GDM1 (cell line): ENCODE measurements at places on chromosomes 2 and 18.
A peak's percentile ranks its signal among the peaks of the same experiment; 100 is the strongest.

GRCh38 chr2:218962859-218963492 is 3.5 kb downstream of the CDK5R2 start:
- no peak for DNase-seq

DNA sequence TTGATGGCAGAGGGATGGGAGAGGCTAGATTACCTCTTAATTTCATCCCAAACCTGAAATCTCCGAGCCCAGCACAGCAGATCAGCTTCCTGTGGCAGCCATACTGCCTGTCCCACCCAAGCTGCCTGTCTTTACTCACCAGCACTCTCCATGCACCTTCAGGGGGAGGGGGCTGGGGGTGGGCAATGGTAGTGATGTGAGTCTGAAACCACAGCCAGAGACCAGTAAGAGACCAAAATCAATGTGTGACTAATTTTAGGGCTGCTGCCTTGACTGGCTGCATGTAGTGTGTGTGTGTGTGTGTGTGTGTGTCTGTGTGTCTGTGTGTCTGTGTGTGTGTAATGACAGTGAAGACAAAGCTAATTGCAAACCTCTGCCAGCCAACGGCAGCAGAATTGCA is 11.7 kb upstream of the TEX261 start:
- no peak for DNase-seq

DNA sequence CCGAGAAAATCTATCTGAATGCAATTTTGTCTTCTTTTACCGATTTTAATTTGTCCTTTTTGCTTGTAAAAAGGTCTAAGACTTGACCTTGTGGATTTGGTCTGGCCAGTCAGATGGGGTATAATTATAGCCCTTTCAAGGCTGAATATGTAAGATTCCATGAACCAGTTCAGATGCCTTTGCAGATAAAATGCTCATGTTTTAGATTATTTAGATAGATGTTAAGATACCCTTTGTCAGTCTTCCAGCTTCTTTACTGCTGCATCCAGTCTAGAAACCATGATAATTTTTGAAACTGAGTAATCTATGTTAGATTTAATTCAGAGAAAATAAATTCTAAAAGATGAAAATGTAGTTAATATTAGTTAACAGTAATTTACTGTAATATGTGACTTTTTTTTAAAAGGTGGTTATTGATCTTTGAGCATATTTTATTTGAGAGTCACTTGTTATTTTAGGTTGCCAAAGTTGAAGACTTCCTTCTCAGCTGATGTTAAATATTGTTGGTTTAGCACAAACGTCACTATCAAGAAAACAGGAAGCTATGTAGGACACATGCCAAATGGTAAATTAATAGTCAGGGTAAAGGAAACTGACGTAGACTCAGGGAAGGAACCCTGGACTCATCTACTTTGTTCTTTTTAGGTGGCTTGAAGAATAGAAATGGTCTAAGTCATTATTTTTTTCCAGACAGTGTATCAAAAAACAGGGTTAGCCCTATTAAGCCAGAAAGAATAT is 29.8 kb downstream of the BABAM2 start:
- no peak for DNase-seq

GRCh38 chr2:20456636-20457426 is 10.0 kb downstream of the RHOB start:
- no peak for DNase-seq

- DNase-seq: no peak
Measured at GRCh38 chr2:203623096-203623495, 83.3 kb upstream of the CD28 start.

GRCh38 chr2:239159476-239159911 is 241.3 kb downstream of the HDAC4 start:
- no peak for DNase-seq

- peak; percentile 47 for DNase-seq
Measured at GRCh38 chr2:34012715-34013302, 413.7 kb upstream of the FAM98A start.

- DNase-seq: no peak
Measured at GRCh38 chr18:61943175-61943964, 50.6 kb upstream of the RNF152 start.

DNA sequence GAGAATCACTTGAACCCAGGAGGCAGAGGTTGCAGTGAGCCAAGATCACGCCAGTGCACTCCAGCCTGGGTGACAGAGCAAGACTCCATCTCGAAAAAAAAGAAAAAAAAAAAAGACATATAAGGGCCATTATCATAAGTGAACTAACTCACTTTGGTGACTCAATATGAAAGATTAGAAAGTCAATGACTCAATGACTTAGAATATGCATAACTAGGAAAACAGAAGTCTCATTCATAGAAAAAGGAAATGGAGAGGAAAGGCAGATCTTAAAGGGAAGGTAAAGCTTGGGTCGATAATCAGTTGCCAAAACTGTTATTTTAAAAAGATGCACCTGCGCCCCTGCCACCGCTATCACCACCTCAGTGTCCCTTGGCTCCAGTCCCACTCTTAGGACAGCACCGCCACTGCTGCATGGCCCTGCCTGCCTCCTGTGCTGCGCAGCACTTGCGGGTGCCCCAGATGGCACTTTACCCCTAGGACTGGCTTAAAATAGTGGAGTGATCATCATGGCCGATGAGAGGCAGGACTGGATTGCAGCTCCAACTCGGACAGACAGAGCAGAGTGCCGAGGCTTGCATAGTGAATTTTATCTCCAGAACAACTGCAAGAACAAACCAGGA is 54.7 kb downstream of the INO80D start:
- no peak for DNase-seq

GRCh38 chr2:224973112-224974016 is 68.9 kb downstream of the DOCK10 start:
- DNase-seq: no peak

DNA sequence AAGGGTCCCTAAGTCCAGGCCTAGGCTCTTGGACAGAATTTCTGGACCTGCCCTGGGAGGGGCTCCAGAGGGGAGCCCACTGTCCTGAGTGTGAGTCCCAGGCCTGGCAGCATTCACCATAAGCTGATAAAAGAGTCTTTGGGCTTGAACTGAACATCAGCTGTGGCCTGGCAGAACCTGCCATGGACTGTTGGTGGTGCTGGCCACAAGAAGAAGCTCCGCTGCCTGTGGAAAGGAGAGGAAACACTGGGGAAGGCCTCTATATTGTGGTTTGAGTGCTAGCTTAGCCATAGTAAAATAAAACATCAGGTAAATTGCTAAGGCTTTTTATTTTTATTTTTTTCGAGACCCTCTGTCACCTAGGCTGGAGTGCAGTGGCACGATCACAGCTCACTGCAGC is 20.9 kb upstream of the BAZ2B start:
- DNase-seq: no peak

DNA sequence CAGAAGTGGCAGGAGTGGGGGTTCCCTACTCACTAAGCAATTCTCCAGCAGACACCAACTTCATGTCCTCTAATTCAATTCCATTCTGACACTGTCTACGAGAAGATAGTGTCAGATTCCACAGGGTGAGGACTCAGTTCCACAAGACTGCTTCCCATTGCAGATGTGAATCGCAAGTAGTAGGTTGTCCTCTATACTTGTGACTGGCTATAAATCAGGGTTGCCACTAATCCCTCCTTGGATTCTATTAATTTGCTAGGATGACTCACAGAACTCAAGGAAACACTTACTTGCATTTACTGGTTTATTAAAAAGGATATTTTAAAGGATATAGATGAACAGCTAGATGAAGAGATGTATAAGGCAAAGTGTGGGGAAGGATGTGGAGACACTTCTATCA is 184.1 kb upstream of the ACVR2A start:
- no peak for DNase-seq

GRCh38 chr2:15939854-15940660 is at the start of gene MYCN:
Gene MYCN (plus strand): TSS chr2:15940550. CDS start chr2:15942065, 1,515 bp downstream.
- peak; percentile 86 for DNase-seq

GRCh38 chr2:27126252-27126710 is 2.7 kb downstream of the ABHD1 start:
- DNase-seq: no peak

DNA sequence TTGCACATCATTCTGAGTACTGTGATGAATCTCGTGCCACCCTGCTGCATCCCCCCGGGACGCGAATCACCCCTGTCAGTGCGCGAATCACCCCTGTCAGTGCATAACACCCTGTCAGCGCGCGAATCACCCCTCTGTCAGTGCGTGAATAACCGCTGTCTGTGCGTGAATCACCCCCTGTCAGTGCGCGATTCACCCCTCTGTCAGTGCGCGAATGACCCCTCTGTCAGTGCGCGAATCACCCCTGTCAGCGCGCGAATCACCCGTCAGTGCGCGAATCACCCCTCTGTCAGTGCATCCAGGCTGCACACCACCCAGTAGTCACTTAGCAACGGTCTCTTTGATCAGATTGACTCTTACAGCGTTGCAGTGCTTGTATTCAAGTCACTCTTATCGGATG is 134.4 kb upstream of the TPO start:
- DNase-seq: no peak

DNA sequence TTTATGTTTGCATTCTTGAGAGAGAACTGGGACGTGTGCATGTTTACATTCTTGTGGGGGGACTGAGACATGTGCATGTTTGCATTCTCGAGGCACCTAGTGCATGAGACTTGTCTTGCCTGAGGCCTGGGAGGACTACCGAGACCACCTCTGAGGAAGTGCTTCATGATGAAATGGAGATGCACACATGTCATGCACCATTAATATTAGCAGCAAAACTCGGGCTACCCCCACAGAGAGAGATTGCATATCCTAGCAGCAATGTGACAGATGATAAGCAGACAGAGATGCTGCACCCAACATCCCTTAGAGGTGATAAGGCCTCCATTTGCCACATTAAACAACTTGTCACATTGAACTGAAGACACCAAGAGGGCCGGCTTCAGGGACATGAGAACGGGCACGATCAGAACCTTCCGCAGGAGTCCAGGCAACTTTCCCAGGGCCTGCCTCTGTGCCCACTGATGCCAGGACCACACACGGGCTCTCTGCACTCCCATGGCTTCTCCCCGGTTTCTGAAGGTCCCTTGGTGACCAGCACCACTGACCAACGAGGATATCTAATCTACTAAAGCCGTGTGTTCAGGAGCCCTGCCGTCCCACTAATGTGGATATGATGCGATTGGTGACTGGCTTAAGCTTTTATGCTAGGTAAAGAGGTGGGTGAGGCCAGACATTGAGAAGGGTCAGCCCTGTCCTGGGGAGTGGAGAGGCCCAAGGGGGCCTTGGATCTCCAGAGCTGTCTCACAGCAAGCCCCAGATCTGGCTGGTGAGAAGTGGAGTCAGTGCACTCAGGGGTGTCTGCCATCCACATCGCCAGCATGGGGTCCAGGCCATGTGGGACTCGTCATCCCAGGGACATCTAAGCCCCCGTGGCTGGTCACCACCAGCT is 208.3 kb downstream of the NDUFA10 start:
- no peak for DNase-seq

DNA sequence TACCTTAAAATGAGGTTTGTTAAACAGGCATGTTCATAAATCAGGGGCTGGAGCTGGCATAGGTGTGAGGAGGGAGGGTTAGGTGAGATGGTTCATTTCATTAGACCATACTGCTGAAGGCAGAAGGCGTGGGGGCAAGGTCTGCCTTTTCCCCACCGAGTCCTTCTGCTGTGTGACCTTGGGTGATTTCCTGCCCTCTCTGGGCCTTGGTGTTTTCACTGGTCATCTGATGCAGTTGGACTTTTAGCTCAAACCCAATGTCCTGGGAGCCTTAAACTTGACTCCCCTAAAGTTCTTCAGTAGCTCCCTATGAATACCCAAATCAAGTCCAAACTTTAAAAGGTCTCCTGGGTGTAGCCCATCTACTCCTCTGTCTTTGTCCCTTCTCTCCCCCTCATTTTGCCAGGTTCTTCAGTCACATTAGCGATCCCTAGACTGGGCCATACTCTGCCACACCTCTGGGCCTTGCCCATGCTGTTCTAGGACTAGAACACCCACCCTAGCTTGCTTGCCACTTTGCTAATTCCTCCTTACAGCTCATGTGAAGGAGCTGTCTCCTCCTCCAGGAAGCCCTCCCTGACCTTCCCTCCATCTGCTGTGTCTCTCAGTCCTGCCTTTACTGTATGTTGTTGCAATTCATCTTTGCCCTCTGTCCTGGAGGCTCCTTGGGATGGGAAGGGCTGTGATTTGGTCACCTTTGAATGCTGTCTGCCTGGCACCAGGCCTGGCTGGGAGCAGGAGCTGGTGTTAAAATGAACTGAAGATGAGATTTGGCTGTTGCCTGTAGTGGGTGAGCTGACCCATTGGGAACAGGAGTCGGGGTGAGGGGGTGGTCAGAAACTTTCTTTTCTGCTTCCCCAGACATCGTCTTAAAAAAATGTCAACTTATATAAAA is 85.4 kb upstream of the HS6ST1 start:
- no peak for DNase-seq

DNA sequence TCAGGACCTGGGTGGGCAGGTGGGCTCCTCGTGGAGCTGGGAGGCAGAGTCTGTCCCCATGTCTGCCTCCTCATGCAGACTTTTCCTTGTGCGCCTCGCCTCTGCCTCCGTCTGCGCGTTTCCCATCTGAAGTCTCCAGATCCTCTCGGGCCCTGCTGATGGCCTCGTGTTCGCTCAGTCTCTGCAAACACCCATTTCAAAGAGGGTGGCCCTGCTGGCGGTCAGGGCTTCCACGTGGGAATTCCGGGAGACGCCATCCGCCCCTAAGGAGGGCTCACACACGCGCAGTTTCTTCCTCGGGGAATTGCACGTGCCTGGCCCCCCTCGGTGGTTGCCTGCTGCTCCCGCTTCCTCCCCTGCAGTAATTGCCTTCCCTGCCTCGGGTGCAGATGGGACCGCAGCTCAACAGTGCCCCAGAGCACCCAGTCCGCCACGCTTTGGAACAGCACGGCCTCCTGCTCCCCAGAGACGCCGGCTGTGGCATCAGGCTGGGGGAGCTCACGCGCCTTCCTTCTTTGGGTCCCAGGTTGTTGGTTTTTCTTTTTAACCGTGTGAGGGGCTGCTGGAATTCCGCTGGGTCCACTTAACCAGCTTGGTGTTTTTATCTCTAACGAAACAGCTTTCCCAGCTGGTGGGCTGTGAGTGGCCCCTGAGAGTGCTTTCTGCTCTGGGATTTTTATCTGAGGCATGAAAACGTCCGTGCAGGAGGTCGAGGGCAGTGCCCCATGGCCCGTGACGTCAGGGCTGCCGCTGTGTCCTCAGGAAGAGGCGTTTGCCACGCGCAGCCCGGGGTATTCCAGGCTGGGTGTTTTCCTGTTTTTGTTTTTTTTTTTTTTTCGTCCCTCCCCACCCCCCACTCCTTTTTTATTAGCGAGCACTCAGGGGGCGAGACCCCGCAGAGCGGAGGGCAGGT is 16.1 kb downstream of the NFATC1 start:
- no peak for DNase-seq

- no peak for DNase-seq
Measured at GRCh38 chr18:3538456-3538855, 88.5 kb downstream of the TGIF1 start.

DNA sequence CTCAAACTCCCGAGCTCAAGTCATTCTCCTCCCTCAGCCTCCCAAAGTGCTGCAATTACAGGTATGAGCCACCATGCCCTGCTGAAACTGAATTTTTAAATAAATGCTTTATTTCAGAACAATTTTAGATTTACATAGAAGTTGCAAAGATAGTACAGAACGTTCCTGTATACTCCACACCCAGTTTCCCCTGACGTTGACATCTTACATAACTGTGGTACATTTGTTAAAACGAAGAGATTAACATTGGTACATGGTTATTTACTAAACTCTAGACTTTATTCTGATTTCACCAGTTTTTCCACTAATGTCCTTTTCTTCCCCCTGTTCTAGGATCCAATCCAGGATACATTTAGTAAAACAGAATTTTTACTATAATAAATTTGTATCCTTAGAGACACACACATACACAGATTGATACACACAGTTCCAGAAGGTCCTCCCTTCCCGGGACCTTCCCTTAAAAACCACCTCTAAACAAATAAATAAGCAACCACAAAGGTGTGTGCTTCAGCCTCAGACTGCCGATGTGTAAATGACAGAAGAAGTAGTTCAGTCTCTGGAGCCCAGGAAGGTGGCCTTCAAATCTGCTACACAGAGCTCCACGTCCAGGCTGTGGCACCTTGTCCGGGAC is 6.9 kb downstream of the NEU2 start:
- DNase-seq: no peak
